ENCODE measurements at places on chromosomes 4 and X.

- DNase-seq = no peak
Observed at GRCh38 chr4:178462710-178463109, 1020.5 kb upstream of the AGA start.

GRCh38 chr4:123856689-123857545, 460.3 kb downstream of the SPRY1 start:
- DNase-seq = no peak

- no peak for DNase-seq
Observed at GRCh38 chr4:5809216-5809776, 83.6 kb downstream of the CRMP1 start.

DNA sequence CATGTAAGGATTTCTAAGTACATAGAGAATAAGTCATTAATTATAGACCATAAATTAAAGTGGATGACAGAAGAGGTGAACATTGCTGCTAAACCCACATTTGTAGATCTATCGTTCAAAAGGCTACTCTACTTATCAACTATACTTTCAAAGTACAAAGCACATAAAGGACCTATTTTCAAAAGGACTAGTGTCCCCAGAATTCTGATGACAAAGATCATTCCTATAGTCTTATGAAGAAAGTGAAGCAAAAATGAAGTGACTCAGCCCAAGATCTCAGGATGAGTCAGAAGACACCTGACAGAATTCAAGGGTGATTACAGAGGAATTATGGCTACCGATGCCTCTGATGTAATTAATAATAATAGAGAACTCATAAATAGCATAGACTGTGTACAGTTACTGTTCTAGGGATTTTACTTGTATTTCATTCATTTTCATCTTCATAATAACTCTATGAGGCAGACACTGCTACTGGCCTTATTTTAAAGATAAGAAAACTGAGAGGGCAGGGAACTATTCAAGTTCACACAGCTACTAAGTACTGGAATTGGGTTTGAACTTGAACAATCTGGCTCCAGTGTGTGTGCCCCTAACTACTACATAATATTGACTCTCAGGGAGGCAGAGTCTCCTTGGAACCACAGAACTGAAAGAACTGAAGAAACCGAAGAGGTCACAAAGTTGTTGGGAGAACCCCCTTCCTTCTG, 17.1 kb downstream of the USP46 start:
- DNase-seq = no peak

GRCh38 chrX:139936259-139936658, 3.4 kb upstream of the ATP11C start:
- DNase-seq = no peak

DNA sequence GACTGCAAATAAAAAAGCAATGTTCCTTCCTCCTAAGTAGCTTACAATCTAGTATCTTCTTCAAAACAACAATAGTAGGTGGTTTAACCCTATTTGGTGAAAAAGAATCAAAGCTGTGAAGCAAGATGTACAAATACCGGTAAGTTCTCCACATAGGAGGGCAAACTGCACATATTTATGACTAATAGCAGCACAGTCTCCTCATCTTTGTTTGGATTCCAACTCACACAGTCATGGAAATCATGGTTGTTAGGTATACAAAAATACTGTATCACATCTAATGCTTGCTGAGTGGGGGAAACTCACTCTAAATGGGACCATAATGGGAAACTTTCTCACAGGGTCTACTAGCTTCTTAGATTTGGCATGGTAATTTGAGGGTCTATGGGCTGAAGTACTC, 597.2 kb downstream of the INPP4B start:
- no peak for DNase-seq

GRCh38 chr4:143700046-143700415, 444 bp downstream of the FREM3 start:
- DNase-seq = no peak

All from activated CD4-positive, alpha-beta T cell treated with anti-CD3 and anti-CD28 coated beads, Interleukin-2, amount 50 U/mL, for 4 hours (primary cell).